T-helper 17 cell (primary cell): ENCODE measurements at places on chromosomes 1 and 21. TPM values are rescaled to one million over a fixed set of nuclear protein-coding genes. Genes with fewer than 3 reads are reported as not detected.

DNA sequence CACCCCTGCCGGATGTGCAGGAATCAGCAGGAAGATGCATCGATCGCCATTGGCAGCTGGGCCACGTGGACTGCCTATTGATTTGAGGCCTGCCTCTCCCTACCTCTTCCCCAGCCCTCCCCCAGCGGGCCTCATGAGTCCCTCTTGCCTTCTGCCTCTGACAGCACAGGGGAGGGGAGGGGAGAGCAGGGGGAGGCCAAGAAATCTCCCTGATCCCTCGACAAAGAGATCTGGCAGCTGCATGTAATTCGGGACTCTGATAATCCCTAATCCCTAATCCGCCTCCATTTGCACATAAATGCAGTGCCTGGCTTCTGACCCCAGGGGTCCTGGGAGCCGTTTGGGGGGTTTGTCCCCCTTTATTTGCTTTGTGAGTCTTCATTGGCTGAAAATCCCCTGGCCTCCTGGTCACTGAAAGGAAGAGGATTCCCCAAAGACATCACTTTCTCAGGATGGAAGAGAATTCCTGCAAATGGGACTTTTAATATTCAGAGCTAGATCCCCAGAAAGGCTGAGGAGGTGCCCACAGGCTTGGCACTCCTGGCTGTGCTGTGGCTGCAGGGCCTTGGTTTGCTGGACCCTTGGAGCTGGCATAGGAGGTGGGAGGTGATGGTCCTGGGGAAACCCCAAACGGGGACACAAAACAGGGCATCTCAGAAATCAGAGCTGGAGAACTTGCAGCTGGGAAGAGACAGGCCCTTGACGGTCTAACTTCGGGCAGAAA lies 239.4 kb upstream of the POU3F1 start:
- DNase-seq: no peak

GRCh38 chr1:181438013-181438412 lies 45.3 kb upstream of the CACNA1E start:
- no peak for DNase-seq

- no peak for DNase-seq
These were observed 17.3 kb upstream of the PTCH2 start for GRCh38 chr1:44860331-44860730.

DNA sequence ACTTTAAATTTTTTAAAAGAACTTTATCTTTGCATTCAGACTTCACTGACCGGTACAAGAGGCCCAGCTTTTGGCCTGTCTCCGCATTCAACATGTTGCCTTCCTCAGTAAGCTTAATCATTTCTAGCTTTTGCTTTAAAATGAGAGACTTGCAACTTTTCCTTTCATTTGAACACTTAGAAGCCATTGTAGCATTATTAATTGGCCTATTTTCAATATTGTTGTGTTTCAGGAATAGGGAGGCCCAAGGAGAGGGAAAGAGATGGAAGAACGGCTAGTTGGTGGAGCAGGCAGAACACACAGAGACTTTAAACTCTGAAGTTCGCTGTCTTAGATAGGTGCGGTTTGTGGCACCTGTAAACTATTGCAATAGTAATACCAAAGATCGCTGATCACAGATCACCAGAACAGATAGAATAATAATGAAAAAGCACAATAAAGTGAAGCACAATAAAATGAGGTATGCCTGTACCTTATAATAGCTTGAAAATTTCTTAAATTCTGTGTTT lies 31.4 kb downstream of the RABGAP1L start:
- DNase-seq: no peak

Gene KPRP
- not detected for total RNA-seq

- no peak for DNase-seq
These were observed 63.6 kb downstream of the EPHB2 start for GRCh38 chr1:22773981-22774832.

Gene ANGPTL3
- total RNA-seq: not detected

Gene KCNA10
- total RNA-seq: not detected

DNA sequence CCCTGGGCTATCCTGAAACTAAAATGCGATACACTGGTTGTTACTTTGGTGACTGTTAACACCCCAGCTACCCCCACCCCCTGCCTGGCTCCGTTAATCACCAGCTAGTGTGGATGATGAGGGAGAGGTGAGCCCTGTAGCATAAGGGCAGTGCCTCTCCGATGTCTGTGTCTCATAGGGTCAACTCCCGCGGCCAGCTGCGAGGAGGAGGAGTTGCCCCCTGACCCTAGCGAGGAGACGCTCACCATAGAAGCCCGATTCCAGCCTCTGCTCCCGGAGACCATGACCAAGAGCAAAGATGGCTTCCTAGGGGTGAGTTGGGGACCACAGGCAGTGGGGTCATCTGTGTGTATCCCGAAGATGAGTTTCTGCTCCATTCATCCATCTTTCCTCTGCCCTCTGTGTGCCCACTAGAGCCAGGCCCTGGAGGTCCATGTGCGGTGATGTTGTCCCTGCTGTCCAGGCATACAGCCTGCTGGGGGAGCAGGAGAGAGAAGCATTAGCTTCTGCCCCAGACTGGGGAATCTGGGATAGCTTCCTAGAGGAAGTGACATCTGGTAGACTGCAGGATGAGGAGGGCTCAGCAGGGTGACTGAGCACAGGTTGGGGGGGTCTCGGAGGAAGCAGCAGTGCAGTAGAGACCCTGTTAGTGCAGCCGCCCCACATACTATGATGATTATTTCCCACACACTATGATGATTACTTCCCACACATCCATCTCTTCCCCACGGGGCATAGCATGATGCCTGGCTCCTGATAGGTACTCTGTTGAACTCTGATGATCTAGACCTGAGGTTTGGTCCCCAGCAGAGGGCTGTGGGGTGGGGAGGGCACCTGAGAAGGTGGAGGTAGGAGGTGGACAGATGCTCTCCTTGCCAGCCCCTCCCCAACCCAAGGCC lies 5.2 kb downstream of the SELENON start:
- DNase-seq: no peak

DNA sequence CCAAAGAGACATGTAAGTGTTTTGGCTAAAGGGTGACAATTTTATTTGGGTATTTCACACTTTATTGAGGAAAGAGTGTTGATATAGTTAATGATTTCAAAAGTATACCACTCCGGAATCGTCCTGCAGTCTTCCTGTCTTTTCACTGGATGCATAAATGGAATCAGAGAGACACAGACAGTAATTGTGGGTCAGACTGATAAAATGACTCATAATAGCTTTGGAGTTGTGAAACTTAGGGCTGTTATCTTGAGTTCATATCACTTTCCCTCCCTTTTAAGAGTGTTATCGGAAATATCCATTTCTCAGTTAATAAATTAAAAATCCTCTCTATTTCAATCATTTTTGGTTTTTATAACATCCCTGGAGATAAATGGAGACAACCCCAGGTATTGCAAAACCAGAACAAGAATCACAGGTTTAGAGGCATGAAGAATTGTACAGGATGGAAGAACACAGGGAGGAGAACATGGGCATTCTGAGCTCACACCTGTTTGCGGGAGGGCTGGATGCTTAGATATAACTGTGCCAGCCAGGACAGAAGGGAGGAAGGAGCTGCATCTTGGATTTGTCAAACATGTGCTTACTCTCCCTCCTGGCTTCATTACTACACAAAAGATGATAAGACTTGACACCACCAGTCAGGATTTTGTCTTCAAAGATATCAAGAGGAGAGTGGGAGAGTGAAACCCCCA lies 185.4 kb downstream of the LMO4 start:
- DNase-seq: no peak

- no peak for DNase-seq
These were observed 44.6 kb upstream of the CSF1 start for GRCh38 chr1:109866071-109866470.

DNA sequence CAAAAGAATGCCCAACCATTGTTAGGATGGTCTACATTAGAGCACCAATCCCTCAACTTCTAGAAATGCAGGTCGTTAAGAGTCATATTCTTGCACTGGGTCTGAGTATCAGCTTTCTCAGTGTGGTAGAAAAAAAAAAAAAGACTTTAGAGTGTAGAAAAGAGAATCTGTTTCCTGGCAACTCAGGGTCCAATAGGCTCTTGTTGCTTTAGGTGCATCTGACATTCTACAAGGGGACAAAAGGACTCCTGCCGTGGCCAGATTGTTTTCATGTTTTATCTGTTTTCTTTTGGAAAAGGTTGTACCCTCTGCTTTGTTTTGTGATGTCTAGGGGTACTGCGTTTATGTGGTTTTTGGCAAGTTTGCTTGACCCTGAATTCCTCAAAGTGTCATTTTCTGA lies 105.4 kb upstream of the KCNK2 start:
- DNase-seq: no peak

DNA sequence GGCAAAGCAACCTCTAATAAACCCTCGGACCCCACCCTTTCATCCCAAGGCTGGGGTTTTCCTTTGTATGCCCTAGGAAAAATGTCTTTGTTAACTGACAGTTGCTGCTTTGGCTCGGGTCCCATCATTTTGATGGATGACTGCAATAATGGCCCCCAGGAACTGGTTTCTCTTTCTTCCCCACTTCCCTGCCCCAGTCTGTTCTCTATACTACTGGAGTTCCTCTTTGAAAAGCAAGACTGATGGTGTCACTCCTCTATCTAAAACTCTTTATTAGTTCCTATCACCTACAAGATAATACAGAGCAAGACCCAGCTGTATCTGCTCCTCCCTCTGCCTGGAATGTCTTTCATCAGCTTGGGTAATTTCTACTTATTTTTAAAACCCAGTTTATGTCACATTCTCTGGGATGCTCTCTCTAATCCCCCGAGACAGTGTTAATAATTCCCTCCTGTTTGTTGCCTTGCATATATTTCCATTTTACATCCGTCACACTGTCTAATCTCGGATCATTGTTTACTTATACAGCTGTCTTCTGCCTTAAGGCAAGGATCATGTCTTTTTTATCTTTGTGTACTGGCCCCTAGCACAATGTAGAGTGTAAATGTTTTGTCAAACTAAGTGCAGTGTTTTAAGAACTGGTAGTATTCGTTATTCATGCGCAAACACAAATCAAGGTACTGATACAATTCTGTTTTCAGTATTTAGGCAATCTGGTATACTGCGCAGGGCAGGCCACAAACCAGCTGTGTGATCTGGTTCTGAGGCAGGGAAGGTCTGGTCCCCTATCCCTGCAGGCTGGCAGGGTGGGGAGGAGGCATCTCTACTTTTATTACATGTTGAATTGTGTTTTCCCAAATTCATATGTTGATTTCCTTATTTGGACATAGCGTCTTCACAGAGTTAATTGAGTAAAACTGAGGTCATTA lies 16.1 kb downstream of the SLAMF1 start:
- DNase-seq: no peak

GRCh38 chr1:162854245-162854882 lies 6.6 kb downstream of the CCDC190 start:
- no peak for DNase-seq

DNA sequence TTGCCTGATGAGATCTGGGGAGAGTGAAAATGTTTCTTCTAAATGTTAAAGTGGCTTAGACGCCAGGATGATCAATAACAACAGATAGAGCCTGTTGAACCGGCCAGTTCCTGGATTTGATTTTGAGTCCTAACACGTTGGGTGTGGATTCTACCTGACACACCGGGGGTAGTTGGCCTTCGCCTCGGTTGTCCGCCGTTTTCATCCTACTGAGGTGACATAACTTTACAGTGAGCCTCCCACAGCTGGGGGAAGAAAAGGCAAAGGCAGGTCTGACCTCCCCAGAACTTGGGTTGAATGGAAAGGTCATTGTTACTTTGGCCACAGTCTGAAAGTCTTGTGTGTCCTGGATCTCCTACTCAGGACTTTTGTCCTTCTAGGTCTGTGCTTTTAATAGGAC lies 1.1 kb downstream of the PGD start:
- no peak for DNase-seq

DNA sequence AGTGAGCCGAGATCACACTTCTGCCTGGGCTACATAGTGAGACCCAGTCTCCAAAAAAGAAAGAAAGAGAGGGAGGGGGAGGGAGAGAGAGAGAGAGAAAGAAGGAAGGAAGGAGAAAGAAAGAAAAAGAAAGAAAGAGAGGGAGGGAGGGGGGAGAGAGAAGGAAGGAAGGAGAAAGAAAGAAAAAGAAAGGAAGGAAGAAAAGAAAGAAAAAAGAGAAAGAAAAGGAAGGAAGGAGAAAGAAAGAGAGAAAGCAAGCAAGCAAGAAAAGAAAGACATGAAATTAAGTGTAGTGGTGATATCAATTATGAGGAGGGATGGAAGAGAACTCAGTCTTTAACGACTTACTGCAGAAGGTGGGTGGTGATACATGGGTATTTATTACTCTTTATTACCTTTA lies 38.5 kb downstream of the CA6 start:
- no peak for DNase-seq

Gene LBR
- 116 TPM for total RNA-seq

- DNase-seq: no peak
These were observed 10.5 kb upstream of the KDF1 start for GRCh38 chr1:26970810-26971209.

- no peak for DNase-seq
These were observed 4.6 kb downstream of the NTRK1 start for GRCh38 chr1:156865258-156865657.

Gene HSD3B1
- total RNA-seq: not detected

DNA sequence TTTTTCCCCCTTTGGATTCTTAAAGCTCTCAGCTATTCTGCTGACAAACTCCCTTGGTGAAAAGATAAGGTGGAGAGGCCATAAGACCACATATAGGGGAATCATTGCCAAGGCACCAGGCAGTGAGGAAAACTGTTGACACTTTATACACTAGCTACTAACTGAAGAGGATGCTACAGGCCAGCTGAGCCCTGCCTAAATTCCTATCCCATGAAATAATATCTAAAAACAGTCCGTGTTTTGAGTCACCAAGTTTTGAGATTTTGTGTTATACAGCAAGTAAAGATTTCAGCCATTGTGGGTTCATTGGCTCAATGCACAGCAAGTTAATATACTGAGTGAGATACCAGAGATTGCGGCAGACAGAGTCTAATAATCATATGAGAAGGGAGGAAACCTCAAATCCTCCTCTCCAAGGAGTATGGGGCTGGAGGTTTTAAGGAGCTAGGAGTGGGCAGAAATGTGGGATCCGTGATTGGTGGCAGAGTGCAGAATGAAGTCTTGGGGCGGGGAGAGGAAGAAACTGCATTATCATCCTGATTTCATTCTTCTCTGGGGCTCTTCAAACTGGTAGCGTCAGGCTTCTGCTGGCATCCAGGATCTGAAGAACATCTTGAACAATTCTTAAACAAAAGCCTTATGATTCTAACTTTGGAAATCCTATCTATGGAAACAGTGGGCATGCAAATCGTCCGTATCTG lies 9.2 kb downstream of the CLDN8 start:
- no peak for DNase-seq
